Activated T-helper 1 cell treated with Interleukin-2 at 50 U/mL for 16 hours (primary cell): ENCODE measurements at places on chromosomes 2 and 18.

GRCh38 chr18:79446931-79447330, 51.2 kb downstream of the NFATC1 start:
- no peak for DNase-seq

- no peak for DNase-seq
These were observed 3.9 kb downstream of the AGXT start for GRCh38 chr2:240872317-240873097.

- DNase-seq = no peak
These were observed 8.6 kb upstream of the SERPINB2 start for GRCh38 chr18:63878925-63879324.

DNA sequence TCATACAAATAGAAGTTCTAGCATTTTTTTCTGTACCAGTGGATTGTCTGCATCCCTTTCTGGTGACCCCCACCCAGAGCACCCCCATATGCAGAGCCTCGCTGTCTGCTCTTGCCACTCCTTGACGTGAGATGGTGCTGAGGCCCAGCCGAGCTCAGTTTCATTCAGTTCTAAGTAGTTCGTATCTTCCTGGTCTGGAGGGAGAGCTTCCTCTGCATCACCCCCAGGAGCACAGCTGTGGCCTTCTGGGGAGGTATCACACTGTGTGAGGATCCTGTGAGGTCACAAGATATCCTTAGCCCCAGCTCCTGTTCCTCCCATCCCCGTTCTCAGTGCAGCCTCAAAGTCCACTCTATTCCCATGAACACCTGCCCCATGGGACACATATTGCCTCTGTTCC, 132.7 kb downstream of the PTGR3 start:
- DNase-seq = no peak

- DNase-seq = no peak
These were observed 5.1 kb downstream of the PKDCC start for GRCh38 chr2:42052702-42053481.

DNA sequence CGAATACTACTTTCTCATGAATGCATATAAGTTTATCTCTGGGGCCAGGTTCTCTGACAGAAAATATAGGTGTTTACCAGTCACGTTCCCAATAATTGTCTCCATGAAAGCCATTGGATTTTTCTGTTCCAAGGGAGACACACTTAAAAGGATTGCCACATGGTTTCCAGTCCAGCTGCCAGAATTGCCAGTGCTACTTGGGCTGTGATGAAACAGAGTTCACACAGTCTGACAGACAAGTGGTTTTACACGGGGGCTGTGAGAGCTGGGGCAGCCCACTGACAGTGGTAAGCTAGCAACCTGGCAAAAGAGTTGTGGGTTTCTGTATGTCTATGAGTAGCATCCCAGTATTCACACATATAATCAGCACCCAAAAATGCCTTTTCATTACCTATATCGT, 27.7 kb upstream of the ATRAID start:
- DNase-seq = no peak

- DNase-seq = no peak
These were observed 380.6 kb downstream of the TSN start for GRCh38 chr2:122136056-122136455.

DNA sequence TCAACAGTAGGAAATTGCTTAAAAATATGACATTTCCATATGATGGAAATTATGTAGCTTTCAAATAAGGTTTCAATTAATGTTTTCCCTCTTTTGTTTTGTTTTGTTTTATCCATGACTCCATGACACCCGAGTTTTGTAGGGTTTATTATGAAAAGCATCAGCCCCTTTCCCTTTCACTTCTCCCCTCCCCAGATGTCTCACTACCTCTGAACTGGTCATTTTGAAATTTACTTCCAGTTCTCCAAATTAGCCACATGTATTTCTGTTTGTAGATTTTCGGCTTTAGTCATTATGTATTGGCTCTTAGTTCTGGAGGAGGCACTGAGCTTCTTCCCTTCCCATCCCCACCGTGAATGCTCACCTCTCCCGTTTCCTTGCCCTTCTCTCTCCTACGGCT, 18.6 kb upstream of the VPS4B start:
- no peak for DNase-seq

GRCh38 chr2:129747500-129748125, 231.9 kb upstream of the RAB6C start:
- DNase-seq = no peak

DNA sequence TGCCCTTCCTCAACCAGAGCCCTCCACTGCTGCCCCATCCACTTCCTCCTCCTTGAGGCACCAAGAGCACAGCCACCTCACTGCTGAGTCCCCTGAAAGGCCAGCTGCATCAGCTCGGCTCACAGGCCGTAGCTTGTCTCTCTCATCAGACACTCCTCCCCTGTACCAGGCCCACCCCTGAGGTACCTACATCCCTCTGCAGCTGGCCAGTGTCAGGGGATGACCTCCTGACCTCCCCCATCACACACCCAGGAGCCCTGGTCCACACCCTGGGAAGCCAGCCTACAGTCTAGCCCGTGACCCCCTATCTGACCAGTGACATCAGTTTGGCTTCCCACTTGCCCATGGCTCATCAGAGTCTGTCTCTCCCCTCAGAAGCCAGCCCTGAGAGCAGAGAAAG, 205.6 kb downstream of the TNS1 start:
- no peak for DNase-seq

- no peak for DNase-seq
These were observed 51.8 kb downstream of the HS1BP3 start for GRCh38 chr2:20599001-20599600.

- no peak for DNase-seq
These were observed 376.4 kb downstream of the INSIG2 start for GRCh38 chr2:118464546-118465265.

GRCh38 chr2:227320305-227321094, 4.6 kb upstream of the MFF start:
- no peak for DNase-seq

- no peak for DNase-seq
These were observed 5.4 kb downstream of the CCDC141 start for GRCh38 chr2:179044500-179044899.

DNA sequence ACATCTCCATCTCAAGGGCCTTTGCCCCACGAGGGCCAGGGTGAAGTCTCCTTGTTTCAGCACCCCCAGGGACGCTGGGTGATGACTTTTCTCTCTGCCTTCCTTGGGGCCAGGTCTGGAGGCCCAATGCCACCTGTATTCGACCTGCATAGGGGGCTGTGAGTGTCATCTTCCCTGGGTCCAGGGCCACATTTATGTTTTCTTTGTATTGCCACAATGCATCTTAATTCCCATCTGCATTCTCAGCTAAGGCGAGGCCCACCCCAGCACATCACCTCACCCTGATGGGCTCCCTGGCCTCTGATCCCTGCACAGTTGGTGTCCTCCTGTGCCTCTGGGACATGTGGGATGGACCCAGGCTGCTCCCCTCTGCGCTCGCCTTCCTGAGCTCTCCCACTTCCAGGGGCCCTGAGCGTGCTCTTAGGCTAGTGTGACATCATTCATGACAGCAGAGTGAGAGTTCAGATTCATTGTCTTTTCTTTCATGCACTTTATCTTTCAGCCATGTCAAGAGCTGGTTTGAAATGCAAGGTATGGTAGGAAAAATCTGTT, 122.0 kb upstream of the COPS8 start:
- no peak for DNase-seq

GRCh38 chr18:48545757-48546321, 7.0 kb downstream of the CTIF start:
- DNase-seq = no peak

GRCh38 chr2:33763671-33764310, 164.7 kb upstream of the FAM98A start:
- DNase-seq = no peak

DNA sequence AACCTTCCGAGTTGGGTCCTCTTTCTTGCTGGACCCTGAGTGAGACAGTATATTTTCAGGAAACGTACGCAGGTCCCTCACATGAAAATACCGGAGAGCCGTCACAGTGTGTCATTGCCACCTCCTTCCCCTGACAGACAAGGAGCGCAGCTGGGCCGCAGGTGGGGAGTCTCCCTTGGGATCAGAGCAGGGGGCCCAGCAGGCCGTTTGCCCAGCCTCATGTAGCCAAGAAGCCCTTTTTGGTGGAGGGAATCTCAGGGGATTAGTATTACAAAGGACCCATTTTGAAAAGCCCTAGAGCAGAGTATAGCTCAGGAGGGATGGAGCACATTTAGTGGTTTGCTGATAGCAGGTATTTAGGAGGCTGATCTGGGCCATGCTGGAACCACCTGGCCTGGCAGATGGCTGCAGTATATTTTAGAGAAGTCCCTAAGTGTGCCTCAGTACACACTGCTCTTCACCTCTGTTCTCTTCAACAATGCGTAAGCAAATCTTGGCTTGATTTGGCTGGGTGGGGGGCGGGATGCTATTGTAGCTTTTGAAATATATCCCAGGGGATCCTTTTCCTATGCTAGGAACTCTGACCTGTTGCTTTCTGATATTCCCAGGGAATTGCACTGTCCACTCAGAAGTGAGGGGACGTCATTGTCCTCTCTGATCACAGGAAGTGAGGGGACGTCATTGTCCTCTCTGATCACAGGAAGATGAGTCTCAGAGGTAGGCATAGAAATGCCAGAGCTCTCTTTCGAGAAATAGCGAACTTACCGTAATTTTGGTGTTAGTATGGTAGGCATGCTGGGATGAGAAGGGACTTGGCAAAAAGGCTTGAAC, 171.9 kb downstream of the HRH4 start:
- DNase-seq = no peak

DNA sequence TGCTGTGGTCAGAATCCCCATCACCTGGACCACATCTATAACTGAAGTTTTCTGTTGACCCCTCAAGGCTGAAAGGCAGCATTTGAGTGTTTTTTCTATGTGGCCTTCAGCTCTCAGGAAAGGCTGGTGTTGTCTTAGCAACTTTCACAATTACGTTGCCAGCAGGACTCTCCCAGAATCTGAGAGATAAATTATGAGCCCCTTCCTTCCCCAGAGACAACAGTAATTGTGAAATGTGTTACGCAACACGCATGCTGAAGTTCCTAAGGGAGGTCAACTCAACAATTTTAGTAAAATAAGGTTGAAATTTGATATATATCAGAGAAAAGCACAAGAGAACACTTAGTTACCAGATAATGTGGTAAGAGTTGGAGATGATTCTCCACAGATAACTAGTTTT, 216.5 kb upstream of the SLC8A1 start:
- no peak for DNase-seq

GRCh38 chr18:23369266-23369665, 83.8 kb upstream of the RIOK3 start:
- no peak for DNase-seq

DNA sequence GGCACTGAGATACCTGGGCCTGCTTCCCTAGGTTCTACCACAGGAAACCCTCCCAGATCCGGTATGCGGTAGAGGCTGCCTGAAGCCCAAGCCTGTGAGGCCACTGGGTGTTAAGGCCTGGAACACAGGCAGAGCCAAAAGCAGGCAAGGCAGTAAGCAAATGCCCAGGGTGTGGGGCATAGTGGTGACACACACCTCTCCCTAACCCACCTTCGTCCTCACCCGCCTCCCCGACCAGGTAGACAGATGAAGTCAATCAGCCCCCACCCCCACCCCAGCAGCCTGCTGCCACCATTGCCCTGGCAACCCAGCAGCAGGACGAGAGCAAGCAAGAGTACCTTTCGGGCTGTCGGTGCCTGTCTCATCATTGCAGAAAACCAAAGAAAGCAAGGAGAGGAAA, 6.1 kb downstream of the DCTN1 start:
- no peak for DNase-seq

GRCh38 chr18:34493099-34493544, 217.0 kb upstream of the DTNA start:
- no peak for DNase-seq

DNA sequence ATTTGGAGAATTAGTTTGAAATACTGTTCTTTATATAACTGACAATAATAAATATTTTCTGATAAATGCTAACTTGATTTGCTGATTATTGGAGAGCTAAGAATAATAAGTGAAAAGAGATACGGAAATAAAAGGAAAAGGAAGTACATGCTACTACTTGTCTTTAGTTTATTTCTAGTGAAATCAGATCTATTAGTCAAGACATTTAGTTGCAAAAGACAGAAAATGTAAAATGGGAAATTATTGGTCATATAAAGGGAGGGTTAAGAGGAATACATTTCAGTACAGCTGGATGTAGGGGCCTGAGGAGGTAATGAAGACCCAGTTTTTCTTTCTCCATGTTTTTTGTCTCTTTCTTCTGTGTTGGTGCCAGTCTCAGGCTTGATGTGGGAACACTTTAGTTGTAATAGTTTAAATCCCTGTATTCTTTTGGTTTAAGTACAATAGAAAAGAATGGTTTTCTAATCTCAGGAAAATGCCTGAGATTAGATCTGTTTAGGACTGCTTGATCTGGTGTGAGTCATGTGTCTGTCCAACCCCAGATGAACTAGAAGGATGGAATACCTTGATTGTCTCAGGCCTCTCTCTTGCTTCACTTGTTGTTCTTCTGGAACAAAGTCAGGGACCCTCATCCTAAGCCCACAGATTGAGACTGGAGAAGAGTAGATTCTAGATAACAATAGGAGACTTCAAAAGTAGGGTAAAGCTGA, 58.0 kb downstream of the PLCL1 start:
- DNase-seq = no peak

DNA sequence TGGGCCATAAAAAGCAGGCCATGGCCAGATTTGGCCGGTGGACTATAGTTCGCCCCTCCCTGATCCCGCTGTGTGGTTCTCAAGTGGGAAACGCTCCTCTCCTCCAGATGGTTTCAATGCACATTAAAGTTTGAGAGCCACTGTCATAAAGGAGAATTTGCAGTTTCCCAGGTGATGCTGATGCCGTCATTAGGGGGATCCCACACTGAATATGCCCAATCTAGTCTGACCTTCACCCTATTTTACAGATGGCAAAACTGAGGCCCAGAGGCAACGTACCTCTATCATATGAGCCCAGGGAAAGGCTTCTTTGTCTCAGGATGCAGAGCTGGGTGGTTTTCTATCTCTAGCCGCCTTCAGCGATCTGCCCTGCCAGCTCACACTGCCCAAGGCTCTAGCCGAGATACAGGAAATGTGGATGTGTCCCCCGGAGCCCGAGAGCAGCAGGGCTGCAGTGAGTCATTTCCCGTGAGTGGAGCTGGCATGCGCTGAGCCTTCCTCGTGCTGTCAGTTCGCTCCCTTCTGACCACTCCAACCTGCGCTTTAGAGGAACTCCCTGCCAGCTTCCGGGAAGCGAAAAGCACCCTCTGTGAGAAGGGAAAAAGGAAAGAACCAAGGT, 116.2 kb downstream of the SMAD7 start:
- DNase-seq = peak; percentile 66

- no peak for DNase-seq
These were observed 35.5 kb downstream of the QPCT start for GRCh38 chr2:37379881-37380296.

GRCh38 chr2:100215371-100215770, 73.0 kb upstream of the AFF3 start:
- no peak for DNase-seq

- no peak for DNase-seq
These were observed 148.4 kb downstream of the ZNF516 start for GRCh38 chr18:76346490-76347130.

- no peak for DNase-seq
These were observed 231.9 kb downstream of the RND3 start for GRCh38 chr2:150255528-150255927.

DNA sequence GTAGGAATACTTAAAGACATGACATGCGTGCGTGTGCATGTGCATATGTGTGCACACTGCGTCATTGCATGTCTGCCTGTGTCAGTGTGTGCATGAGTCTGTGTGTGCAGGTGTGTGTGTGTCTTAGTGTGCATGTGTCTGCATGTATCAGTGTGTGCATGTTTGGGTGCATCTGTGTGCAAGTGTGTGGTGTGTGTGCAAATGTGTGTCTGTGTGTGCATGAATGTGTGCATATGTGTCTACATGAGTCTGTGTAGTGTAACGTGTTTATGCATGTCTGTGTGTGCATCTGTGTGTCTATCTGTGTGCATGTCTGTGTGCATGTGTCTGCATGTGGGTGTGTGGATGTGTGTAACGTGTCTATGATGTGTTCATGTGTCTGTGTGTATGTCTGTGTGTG, 30.5 kb downstream of the KCNG2 start:
- DNase-seq = no peak
